Caco-2 (cell line): ENCODE measurements at places on chromosomes 1 and 21. TPM values are rescaled to one million over a fixed set of nuclear protein-coding genes. Genes with fewer than 3 reads are reported as not detected.

DNA sequence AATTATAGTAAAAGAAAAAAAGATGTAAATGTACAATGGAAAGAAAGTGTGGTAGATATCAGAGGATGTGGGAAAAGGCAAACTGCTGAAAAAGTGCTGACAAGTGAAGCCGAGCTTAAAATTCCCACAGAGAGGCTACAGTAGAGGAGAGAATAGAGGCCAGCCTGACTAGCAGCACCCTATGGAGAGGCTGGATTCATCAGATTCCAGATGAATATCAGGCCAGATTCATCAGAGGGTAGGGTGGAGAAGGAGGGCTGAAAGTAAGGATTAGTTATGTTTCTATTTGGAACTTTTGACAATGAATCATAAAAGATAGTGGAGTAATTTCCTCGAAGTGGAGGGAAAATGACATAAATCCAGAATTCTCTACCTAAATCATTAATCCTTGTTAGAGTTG, 60.4 kb upstream of the NEK7 start:
- no peak overlapping the region for H3K4me3 ChIP-seq
- H3K4me1 ChIP-seq, result no peaks in the 10 kb centered on the region
- no peaks in the 10 kb centered on the region for H3K36me3 ChIP-seq
- no peaks in the 10 kb centered on the region for H3K27me3 ChIP-seq

- no peaks in the 10 kb centered on the region for H3K36me3 ChIP-seq
- H3K4me1 ChIP-seq, result no peaks in the 10 kb centered on the region
- no peak overlapping the region for H3K27ac ChIP-seq
These were observed 146.6 kb downstream of the FAM78B start for GRCh38 chr1:166020210-166020609.

- H3K27me3 ChIP-seq, result no peaks in the 10 kb centered on the region
- DNase-seq, result no peak
- H3K4me1 ChIP-seq, result peaks cover 9% of the 10 kb centered on the region; the same call in 1 of the 2 replicates
- no peak overlapping the region for H3K27ac ChIP-seq
These were observed 93.0 kb downstream of the SIM2 start for GRCh38 chr21:36791695-36792470.

- no peaks in the 10 kb centered on the region for H3K36me3 ChIP-seq
- no peak overlapping the region for H3K27ac ChIP-seq
- H3K4me3 ChIP-seq, result no peak overlapping the region
These were observed 17.4 kb downstream of the ZZZ3 start for GRCh38 chr1:77664939-77665516.

DNA sequence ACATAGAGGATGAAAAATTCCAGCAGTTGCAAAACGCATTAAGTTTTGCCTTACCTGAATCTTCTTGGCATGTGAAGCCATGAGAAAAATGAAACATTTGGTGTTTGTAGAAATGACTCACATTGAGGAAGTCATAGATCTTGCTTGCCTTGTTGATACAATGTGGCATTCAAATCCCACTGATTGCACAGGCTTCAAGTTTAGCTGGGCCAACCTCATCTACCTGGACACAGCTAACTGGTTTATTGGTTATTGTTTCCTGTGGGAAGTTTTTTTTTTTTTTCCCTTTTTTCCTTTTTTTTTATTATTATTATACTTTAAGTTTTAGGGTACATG, 168.9 kb upstream of the C21orf91 start:
- H3K27me3 ChIP-seq, result no peaks in the 10 kb centered on the region
- H3K27ac ChIP-seq, result no peak overlapping the region
- H3K36me3 ChIP-seq, result no peaks in the 10 kb centered on the region
- no peaks in the 10 kb centered on the region for H3K4me1 ChIP-seq
- no peak overlapping the region for H3K4me3 ChIP-seq
- DNase-seq, result no peak

GRCh38 chr1:98763488-98764150, 102.1 kb downstream of the SNX7 start:
- H3K4me3 ChIP-seq, result no peak overlapping the region
- no peaks in the 10 kb centered on the region for H3K4me1 ChIP-seq
- H3K27ac ChIP-seq, result no peak overlapping the region
- no peaks in the 10 kb centered on the region for H3K36me3 ChIP-seq
- no peaks in the 10 kb centered on the region for H3K27me3 ChIP-seq
- no peak for DNase-seq

DNA sequence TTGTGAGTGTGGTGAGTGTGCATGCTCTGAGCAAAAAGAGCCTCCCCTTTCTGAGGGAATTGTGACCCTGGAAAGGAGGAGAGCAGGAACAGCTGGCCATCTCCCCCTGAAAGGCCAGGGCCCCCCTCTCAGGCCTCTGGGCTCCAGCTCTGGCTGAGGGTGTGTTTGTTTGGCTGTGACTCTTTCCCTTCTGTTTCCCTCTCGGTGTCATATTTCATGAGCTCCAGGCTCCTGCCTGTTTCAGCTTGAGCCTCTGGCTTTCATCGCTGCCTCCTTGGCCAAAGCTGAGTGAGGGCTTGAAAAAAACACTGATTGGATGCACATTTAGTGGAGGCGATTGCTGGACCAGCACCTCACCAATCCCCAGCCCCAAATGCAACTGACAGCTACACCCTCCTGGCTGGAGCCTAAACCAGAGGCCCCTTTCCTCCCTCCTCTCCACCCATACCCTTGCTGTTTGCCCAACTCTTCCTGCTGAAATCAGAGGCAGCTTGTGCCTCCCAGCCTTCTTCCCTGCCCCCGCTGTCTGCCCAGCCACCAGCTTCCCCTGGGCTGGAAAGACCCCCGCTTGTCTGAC, 64.1 kb downstream of the DDR2 start:
- peak; percentile 35 for DNase-seq
- H3K27me3 ChIP-seq, result no peaks in the 10 kb centered on the region
- H3K27ac ChIP-seq, result peak overlapping the region; percentile 83
- H3K4me3 ChIP-seq, result no peak overlapping the region
- 0 out of 2 replicates have a peak, but pooled peaks cover 7% of the 10 kb centered on the region for H3K4me1 ChIP-seq
- no peaks in the 10 kb centered on the region for H3K36me3 ChIP-seq

DNA sequence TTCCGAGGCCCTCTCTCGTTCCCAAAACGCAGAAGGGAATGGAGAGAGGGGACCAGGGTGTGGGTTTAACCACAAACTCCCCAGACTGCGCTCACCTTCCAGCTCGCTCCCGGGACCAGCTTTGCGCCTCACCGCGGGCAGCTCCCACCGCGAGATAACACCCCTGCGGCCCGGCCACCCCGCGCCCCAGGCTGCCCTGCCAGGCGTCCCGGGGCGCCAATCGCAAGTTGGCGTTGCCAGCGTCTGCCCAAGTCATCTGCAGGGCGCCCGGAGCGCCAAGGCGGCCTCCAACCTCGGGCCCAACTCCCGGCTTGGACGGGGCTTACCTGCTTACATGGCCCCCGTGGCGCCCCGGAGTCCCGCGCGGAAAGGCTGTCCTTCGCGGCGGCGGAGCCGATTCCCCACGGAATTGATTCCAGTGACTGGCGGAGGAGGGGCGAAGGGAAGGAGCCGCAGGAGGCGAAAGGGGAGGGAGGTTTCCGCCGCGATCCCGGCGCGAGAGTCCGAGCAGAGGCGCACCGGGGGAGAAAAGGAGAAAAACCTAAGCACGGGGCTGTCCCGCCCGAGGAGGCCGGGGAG, 456 bp downstream of the PTPN14 start:
- no peaks in the 10 kb centered on the region for H3K27me3 ChIP-seq
- H3K4me3 ChIP-seq, result peak overlapping the region; percentile 94
- peak overlapping the region; percentile 97 for H3K27ac ChIP-seq
- peaks cover 50% of the 10 kb centered on the region for H3K4me1 ChIP-seq

DNA sequence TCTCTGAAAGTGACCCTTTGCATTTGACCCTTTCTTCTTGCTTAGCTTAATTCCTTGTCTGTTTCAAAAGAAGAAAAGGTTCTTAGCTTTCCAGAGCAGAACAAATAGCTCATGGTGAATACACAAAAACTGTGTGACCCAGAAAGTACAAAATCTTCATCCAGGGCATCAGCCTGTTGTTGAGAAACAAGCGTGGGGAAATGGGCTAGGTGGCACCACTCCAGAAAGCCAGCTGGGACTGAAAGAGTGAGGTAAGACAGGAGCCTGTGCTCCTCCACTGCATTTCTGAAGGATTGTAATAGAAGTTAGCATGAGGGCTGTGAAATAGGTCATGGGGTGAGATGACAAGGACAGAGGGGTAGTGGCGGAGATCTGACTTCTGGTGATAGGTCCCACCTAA, 45.8 kb downstream of the CYP2J2 start:
- H3K4me3 ChIP-seq, result no peak overlapping the region
- no peaks in the 10 kb centered on the region for H3K36me3 ChIP-seq
- DNase-seq, result no peak
- no peaks in the 10 kb centered on the region for H3K27me3 ChIP-seq

DNA sequence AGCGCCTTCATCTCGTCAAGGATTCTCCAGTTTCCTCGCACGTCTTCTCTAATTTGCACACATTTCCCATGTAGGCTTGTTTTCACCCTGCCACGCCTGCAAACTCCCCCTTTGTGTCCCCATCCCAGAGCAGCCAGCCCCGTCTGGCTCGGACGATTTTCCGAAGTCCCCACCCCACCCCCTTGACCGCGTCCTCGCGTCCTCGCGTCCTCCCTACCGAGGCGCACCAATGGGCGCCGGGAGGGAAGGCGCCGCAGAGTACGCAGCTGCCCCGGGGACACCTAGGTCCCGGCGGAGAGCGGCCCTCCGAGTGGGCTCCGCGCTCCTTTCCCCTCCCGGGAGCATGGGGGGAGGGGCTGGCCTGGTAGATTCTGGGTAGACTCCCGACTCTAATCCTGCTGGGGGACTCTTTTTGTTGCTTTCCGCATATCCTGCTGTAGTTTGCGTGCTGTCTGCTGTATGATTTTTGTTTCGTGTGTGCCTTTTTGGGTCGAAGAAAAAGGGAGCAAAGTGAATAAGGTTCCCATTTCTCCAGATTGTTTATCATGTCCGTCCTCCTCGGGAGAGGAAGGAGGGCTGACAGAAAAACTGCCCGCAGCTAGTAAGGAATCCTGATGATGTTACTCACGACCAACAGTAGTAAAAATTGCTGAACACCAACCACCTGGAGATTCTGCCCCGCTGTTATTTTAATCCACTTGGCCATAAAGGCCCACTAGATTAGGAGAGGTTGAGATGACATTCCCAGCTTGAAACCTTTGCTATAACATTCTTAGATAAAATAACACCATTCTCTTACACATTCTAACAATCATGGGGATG, 1.5 kb downstream of the CACHD1 start:
- peak overlapping the region; percentile 91 for H3K27ac ChIP-seq
- peak; percentile 36 for DNase-seq
- H3K27me3 ChIP-seq, result no peaks in the 10 kb centered on the region
- H3K36me3 ChIP-seq, result no peaks in the 10 kb centered on the region
- H3K4me1 ChIP-seq, result 0 out of 2 replicates have a peak, but pooled peaks cover 4% of the 10 kb centered on the region
- H3K4me3 ChIP-seq, result peak overlapping the region; percentile 69

DNA sequence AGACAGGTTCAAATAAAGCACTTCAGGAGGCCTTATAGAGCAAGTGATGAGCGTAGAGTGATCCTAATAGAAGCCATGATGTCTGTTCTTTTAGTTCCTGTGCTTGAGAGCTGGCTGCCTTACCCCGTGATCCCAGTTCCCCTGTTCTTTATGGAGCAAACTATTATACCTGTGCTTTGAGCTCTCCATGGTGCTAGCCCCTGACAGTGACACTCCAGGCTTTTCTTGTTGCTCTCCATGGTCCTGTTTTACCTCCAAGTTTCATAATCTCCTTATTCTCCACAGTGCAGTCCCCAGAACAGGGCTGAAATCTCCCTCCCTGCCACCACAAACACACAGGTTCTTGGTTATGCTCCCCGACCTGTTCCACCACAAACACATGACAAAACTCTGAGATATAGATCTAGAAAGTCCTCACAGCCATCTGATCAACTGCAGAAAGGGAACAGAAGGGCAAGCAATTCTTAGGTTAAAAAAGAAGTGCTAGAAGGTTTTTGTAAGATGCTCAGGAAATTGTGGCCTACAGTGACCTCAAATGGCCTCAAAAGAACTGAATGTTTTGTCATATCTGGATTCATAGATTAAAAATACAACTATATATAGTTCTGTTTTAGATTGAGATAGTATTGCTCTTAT, 6.0 kb downstream of the CADM3 start:
- peak; percentile 78 for DNase-seq
- no peak overlapping the region for H3K4me3 ChIP-seq
- H3K36me3 ChIP-seq, result no peaks in the 10 kb centered on the region
- no peaks in the 10 kb centered on the region for H3K27me3 ChIP-seq

GRCh38 chr1:230548997-230549396, 93.3 kb upstream of the COG2 start:
- no peaks in the 10 kb centered on the region for H3K27me3 ChIP-seq
- no peaks in the 10 kb centered on the region for H3K36me3 ChIP-seq
- H3K4me3 ChIP-seq, result no peak overlapping the region
- no peak for DNase-seq
- no peaks in the 10 kb centered on the region for H3K4me1 ChIP-seq
- no peak overlapping the region for H3K27ac ChIP-seq

The ARF1 gene
- total RNA-seq, result 374 and 378 TPM in 2 replicates

The SPATA17 gene
- 0.84 and 1.1 TPM in 2 replicates for total RNA-seq
